ENCODE measurements at places on chromosomes 12 and 14.

DNA sequence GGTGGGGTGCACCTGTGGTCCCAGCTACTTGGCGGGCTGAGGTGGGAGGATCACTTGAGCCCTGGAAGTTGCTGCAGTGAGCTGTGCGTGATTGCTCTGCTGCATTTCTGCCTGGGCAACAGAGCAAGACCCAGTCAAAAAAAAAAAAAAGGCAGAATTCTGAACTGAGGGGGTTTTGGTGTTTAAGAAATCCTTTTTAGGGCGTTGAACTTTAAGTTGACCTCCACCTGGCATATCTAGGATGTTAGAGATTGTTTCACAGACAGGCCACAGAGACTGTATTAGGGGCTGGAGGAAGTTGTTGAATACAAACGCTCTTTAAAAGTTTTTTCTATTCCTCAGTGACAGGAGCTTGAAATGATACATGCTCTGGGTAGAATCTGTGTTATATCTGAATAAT is 60.5 kb downstream of the FBXW8 start:
- no peak for DNase-seq

GRCh38 chr12:39499296-39499695 is 56.4 kb upstream of the KIF21A start:
- DNase-seq = no peak

- DNase-seq = no peak
Observed at GRCh38 chr12:14156606-14157005, 175.2 kb upstream of the GRIN2B start.

DNA sequence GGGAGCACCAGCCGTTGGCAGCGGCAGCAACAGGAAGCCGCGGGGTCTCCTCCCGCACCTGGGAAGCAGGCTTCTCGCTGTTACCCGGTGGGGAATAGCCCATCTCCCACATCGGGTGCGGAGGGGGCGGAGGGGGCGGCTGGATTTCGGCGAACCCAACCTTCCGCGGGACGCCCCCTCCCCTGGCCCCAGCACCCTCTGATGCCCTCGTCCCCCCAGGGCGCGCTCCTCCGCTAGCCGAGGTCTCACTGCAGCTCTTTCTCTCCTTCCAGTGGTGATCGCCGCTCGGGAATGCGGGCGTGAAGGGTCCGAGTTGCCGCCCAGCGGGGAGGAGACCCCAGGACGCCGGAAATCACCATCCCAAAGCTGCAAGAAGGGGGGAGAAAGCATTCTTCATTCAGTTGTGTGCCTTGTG is 303 bp downstream of the SAMD4A start:
- DNase-seq = no peak

DNA sequence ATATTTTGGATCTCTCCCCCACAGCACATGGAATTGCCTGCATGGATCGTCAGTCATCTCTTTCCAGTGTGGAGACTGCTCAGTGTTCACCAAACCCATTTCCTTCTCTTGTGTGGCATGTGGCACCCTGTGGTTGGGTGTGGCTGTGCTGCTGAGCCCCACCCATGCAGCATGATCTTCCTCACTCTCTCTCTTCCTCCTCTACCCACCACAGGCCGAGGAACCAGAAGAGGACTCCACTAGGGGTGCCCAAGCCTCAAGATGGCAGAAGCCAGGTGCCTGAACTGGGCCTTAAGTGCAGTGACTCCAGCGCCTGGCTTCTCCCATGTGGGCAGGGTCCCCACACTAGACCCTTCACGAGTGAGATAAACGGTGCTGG is 66.8 kb upstream of the GPR68 start:
- DNase-seq = peak; percentile 43

- no peak for DNase-seq
Observed at GRCh38 chr12:4825011-4825858, 84.5 kb upstream of the KCNA1 start.

GRCh38 chr14:64880221-64881121 is 764 bp upstream of the SPTB start:
- peak; percentile 46 for DNase-seq

DNA sequence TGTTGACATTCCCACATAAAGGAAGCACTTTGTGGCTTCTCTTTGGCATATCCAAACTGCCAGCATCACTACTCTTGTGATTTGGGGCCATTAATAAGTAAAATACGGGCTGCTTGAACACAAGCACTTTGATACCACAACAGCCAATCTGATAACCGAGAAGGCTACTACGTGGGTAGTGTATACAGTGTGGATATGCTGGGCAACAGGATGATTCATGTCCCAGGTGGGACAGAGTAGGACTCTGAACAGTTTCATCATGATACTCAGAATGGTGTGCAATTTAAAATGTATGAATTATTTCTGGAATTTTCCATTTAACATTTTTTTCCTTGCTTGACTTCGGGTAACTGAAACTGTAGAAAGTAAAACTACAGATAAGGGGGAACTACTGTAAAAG is 225.0 kb upstream of the DDHD1 start:
- no peak for DNase-seq

DNA sequence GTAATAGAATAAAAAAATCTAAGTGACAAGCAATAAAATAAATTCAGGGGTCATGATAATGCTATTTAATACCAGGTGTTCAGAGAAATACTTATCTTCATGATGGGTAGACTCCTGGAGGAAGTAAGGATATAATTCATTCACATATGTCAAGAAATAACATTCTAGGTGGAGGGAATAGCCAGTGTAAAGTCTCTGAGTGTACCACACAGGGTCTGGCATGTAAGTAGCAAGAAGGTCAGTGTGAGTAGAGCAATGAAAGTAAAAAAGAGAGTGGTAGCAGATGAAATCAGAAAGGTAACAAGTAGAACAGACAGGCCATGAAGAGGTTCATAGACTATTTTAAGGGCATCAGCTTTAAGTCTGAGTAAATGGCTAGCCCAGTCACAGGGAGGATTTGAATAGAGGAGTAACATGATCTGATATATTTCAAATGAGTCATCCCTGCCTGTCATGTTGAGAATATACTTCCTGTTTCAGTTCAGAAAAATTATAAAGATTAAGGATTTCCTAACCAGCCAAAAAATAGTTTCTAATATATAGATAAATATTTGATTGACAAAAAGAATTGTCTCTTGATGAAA is 519.9 kb downstream of the C12orf50 start:
- no peak for DNase-seq

DNA sequence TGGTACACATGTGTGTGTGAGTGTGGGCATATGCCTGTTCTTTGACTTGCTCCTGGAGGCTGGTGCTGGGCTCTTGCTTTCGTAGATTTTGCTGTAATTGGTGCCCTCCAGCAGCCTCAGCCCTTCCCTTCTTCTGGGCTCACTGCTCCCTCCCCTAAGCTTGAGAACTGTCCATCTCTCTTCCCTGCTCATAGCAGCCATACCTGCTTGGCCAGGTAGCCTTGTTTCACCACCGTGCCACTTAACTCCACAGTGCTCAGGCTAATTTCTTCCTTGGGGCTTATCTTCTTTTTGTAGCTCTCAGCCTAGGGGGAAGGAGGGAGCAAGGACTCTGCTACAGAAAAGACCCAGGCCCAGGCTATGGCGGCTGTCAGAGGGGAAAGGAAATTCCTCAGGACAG is 19.8 kb downstream of the PLEK2 start:
- DNase-seq = no peak

DNA sequence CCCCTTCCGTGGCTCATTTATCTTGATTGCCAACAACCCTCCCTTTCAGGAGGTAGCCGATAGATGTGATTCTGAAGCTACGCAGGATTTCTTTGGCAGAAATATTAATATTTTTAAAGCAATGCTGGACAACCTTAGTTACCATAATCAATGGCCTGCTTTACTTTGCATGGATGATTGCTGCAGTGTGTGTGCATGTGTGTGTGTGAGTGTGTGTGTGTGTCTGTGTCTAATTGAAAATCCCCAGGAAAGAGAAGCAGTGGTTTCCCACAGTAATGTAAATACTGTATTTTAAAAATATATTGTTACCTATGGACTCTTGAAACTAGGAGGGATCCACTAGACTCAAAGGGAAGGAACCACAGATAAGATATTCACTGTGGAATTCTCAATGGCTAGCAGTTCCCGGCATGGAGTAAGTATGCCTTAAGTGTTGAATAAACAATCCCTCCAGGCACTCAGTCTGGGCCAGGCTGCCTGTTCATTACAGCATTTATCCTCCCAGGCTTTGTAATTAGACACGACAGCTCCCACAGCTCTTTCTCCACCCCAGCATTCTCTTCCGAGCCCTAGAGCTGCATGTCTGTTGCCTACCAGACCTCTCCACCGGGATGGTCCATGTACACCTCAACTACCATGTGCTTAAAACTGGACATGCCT is 22.5 kb upstream of the C14orf132 start:
- DNase-seq = no peak

DNA sequence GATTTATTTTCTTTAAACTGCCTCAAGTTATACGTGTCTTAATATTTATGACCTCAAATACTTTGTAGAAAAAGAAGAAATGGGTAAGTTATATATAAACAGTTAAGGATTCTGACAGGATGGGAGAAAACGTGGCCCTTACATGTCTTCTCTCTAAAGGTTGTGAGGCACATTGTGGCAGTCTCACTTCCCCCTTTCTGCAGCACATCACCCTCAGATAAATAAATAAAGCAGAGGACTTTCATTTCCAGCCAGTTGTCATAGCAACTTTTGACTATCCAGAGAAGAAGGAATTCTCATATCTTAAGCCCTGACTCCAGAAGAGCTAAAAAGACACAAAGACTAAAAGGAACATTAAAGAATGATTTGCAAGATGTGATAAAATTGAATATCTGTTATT is 28.8 kb upstream of the CEP83 start:
- DNase-seq = no peak

GRCh38 chr12:3999904-4000303 is 126.7 kb upstream of the PARP11 start:
- DNase-seq = no peak

- no peak for DNase-seq
Observed at GRCh38 chr12:15522574-15523187, 200.4 kb downstream of the PTPRO start.

DNA sequence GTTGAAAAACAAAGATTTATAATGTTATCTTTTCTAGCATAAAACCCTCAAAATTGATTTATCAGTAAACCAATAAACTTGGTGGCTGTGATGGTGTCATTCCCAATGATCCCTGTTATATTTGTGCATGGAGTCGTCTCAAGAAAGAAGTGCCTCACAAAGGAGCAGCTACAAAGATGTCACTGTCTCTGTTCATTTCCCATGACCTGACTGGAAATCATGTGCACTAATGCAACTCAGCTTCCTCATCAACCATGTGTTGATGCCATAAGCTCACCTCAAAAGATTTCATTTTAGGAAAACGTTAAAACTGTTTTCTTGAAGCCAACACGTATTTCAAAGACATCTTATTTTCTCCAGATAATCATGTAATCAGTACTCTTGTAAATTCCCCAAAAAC is 28.8 kb downstream of the CLEC1A start:
- no peak for DNase-seq

- no peak for DNase-seq
Observed at GRCh38 chr12:59472273-59472672, 123.6 kb upstream of the SLC16A7 start.

- DNase-seq = no peak
Observed at GRCh38 chr14:89012282-89013097, 188.0 kb downstream of the TTC8 start.

DNA sequence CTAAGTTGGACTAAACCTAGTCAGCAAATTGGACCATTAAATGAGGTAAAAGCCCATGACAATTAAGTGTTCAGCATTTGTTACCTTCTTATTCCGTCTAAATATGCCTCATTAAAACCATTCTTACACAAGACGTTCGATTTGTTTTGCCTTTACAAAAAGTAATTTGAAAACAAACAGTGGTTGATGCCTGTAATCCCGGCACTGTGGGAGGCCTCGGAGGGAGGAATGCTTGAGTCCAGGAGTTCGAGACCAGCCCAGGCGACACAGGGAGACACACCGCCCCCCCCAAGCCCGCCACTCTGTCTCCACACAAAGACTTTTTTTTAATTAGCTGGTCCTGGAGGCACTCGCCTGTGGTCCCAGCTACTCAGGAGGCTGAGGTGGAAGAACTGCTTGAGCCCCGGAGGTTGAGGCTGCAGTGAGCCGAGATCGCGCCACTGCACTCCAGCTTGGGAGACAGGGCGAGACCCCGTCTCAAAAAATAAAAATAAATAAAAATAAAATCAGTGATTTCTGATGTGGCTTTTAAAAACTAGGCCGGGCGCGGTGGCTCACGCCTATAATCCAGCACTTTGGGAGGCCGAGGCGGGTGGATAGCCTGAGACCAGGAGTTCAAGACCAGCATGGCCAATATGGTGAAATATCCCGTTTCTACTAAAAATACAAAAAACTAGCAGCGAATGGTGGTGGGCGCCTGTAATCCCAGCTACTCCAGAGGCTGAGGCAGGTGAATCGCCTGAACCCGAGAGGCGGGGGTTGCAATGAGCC is 856 bp upstream of the EIF4B start:
- DNase-seq = peak; percentile 1

- DNase-seq = no peak
Observed at GRCh38 chr14:56797003-56797568, 13.2 kb downstream of the OTX2 start.

DNA sequence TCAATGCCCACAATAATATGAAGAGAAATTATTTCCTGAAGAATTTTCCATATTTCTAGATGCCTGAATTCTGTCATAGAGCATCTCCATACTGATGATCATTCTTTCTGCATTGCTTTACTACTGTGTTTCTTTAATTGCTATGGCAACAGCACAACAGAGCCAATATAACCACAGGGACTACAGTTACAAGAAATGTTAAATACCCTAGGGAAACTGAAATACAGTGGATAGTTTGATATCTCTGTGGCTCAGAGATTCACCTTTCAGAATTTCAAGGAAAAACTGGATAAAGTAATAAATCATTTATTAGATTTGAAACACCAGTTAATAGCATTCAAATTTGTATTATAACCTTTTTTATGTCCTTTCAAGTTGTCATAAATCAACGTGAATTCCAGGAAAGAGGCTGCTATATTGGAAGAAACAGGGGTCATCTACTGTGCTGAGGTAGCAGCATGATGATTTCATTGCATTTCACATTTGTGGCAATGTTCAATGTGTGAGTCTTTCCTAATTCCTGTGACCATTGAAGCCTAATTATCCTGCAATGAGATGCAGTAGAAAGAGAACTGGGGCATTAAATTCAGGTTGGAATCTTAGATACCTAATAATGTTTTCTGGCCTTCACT is 267.1 kb downstream of the LRFN5 start:
- DNase-seq = no peak

- no peak for DNase-seq
Observed at GRCh38 chr12:17577405-17577804, 512.6 kb downstream of the RERGL start.

DNA sequence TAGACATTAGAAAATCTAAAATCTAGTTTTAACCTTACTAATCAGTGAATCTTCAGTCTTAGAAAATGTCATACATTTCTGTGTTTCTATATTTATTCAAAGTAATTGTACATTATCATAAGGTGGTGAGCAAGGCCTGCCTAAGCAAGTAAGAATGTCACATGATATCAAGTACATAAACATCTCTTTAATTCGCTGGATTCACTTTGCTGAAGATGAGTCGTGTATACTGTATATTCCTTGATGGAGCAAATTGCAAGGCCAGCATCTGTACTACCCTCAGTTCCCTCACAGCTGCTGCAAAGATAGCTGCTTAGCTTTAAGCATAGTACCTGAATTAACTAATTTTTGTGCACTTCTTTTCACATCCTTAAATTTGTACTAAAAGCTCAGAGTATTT is 8.5 kb upstream of the AK7 start:
- DNase-seq = no peak

GRCh38 chr12:125276567-125276966 is 211.3 kb downstream of the AACS start:
- no peak for DNase-seq

- DNase-seq = no peak
Observed at GRCh38 chr14:92930737-92931602, 8.0 kb downstream of the CHGA start.

Data from T-helper 9 cell (primary cell).